Fibroblast of villous mesenchyme (primary cell): ENCODE measurements at places on chromosomes 11 and 22. TPM values are rescaled to one million over a fixed set of nuclear protein-coding genes. Genes with fewer than 3 reads are reported as not detected.

The OR52N5 gene
- under 0.01 TPM in 1 of 2 replicates, not detected in the other for total RNA-seq

The OR2AT4 gene
- not detected in 2 replicates for total RNA-seq

The OR52J3 gene
- total RNA-seq = not detected in 2 replicates

The ENTHD1 gene
- total RNA-seq = not detected in 2 replicates

The KDM2A gene
- total RNA-seq = 50.5 and 52.8 TPM in 2 replicates

The VPREB1 gene
- not detected in 2 replicates for total RNA-seq

The MUC5B gene
- total RNA-seq = not detected in 2 replicates

The OSM gene
- 0.43 TPM in 1 of 2 replicates, not detected in the other for total RNA-seq

The OR6T1 gene
- not detected in 2 replicates for total RNA-seq

The HTR3B gene
- not detected in 2 replicates for total RNA-seq

The VWCE gene
- total RNA-seq = 1.3 and 2.2 TPM in 2 replicates

The TBX1 gene
- total RNA-seq = under 0.01 and 0.43 TPM in 2 replicates

The PPP1R14B gene
- 155 and 175 TPM in 2 replicates for total RNA-seq

The C22orf31 gene
- not detected in 2 replicates for total RNA-seq

The SCGB1D4 gene
- total RNA-seq = not detected in 2 replicates

The OR2AG1 gene
- total RNA-seq = not detected in 2 replicates

The TECTA gene
- under 0.01 and 0.32 TPM in 2 replicates for total RNA-seq

The FAM180B gene
- total RNA-seq = not detected in 2 replicates
